ENCODE measurements at places on chromosomes 1 and 21.

- no peak for DNase-seq
These were observed 38.1 kb upstream of the SLAMF9 start for GRCh38 chr1:159992161-159992560.

GRCh38 chr1:225347123-225347683 is 80.6 kb downstream of the LBR start:
- no peak for DNase-seq

- no peak for DNase-seq
These were observed 10.3 kb upstream of the ACTL8 start for GRCh38 chr1:17744666-17745478.

- peak; percentile 77 for DNase-seq
These were observed 207.4 kb upstream of the RUNX1 start for GRCh38 chr21:35256468-35256988.

DNA sequence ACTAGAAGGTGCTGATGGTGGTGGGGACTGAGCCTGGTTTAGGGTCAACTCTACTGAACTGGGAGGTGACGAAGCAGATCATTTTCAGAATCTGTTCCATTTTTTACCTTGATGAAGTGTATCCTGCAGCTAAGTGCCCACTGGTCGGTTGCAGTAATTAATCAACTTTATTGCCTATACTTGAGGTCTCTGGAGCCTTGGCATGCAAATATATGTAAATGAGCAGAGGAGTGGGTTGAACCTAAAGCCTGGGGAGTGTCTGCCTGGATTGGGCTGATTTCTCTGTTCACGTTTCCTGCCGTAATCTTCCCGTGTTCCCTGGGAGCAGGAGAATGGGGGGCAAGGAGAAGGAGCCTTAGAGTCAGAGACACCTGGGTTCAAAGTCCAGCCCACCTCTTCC is 286.8 kb downstream of the PTPRU start:
- no peak for DNase-seq

DNA sequence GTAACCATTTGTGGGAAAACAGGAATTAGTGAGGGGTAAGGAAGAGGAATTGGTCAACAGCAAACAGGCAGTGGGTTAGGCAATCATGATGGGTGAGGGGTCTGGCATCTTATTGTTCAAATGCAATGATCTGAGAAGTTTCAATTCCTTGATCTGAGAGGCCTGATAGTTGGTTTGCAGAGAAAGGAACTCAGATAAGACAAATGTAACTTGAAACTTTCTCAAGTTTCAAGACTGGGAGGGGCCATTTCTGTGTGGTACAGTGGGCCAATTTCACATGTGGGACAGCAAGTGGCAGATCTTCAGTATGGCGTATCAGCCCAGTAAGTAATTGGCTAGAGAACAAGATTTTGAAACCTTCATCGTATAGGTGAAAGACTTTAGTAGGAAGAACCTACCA is 102.5 kb downstream of the XPR1 start:
- DNase-seq, result no peak

DNA sequence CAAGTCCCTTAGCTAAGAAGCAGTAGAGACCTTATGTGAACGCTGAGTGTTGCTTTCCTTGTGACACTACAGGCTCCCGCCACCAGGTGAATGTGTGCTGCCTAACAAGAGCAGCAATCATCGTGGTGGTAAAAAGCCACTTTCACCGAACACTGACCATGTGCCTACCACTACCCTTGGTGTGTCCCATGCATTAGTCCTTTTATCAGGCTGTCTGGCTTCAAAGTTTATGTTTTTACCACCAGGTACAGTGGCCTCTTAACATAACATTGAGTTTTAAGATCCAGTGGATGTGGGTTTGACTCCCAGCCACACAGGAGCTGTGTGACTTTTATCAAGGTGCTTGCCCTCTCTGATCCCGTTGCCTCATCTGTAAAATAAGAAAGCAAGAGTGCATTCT is 1.7 kb downstream of the C1QB start:
- DNase-seq, result no peak

DNA sequence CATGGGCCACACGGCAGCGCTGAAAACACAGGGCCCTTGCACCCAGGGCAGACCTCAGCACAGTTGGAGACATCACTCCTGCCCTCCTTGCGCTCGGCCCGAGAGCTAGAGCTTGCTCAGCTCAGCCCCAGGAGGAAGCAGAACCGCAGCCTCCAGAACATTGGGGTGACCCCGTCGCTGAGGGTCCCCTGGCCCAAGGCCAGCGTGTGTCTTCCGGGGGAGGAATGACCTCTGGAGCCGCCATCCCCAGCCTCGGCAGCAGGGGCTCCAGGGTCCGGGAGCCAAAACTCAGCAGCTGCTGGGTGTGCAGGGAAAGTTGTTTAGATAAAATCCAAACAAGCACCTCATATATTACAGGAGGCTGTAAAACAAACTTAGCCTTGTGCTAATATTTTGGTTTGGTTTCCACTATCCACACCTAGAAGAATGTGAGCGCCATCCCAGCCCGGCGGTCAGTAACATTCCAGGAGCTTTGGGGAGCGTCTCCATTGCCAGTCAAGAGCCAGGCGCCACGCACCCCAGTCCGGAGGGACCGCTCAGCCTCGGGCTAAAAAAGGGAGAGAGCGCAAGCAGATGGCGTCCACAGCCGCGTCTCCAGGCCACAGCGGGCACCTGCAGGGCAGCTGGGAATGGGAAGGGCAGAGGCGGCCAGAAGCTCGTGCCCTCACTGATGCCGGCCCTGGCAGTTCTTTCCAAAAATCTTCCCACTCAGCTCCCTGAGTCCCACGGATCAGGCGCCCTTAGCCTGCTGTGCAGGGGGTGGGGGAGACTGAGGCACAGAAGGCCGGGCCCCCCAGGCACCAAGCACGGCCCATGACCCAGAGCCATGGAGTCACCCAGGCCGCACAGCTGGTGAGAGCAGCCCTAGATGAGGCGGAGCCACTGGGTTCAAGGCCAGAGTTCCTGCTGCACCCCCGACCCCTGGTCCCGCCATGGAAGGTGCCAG is 52.0 kb downstream of the SLX9 start:
- no peak for DNase-seq

DNA sequence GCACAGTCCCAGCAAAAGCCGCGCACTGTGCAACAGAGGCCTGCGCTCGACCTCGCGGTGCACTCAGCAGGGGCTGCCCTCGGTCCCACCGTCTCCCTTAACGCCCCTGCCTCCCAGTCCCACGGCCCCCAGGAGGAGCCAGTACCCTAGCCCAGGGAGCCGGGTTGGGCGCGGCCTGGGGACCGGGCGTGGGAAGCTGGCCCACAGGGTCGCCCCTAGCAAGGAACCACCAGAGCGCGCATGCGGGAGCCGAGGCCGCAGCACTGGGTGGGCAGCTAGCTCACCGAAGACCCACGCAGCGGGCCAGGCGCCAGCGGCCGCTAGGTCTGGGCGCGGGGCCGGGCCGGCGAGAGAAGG is 21.6 kb upstream of the ZNF678 start:
- DNase-seq, result no peak

GRCh38 chr1:100383743-100384405 is 31.6 kb downstream of the CDC14A start:
- no peak for DNase-seq

- no peak for DNase-seq
These were observed 40.4 kb downstream of the PHC2 start for GRCh38 chr1:33390542-33390941.

DNA sequence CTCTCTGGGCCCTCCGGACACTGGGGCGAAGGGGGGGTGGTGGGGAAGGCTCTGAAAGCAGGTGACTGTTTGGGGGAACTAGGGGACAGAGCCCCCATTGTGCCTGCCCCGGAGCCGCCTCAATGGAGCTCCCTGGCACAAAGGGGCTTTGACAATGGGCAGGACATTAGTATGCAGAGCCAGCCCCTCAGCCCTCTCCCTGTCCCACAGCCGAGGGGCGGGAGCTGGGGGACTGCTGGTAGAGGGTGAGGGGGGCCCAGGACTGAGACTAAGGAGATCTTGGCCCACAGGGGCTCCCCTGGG is 7.8 kb downstream of the KCNJ10 start:
- DNase-seq, result no peak

DNA sequence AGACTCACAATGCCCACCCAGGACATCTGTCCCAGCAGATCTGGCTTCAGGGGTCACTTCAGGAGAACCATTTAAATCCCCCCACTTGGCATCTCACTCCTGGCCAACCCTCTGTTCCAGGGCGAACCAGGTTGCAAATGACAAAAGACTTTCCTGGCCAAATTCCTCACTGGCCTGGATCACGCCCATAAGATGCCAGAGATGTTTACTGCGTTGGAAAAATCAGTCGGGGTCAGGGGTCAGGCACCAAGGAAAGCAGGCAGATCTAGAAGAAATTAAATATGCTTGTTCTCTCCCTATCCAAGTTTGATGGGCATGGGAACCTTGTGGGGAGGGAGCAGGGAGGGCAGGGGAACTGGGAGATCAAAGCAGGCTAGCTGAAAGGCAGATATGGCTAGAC is 14.6 kb upstream of the AGTRAP start:
- no peak for DNase-seq

- peak; percentile 4 for DNase-seq
These were observed 92.4 kb upstream of the GPR88 start for GRCh38 chr1:100445565-100445964.

GRCh38 chr1:244450597-244451538 is 841 bp downstream of the ADSS2 start:
- DNase-seq, result peak; percentile 67

DNA sequence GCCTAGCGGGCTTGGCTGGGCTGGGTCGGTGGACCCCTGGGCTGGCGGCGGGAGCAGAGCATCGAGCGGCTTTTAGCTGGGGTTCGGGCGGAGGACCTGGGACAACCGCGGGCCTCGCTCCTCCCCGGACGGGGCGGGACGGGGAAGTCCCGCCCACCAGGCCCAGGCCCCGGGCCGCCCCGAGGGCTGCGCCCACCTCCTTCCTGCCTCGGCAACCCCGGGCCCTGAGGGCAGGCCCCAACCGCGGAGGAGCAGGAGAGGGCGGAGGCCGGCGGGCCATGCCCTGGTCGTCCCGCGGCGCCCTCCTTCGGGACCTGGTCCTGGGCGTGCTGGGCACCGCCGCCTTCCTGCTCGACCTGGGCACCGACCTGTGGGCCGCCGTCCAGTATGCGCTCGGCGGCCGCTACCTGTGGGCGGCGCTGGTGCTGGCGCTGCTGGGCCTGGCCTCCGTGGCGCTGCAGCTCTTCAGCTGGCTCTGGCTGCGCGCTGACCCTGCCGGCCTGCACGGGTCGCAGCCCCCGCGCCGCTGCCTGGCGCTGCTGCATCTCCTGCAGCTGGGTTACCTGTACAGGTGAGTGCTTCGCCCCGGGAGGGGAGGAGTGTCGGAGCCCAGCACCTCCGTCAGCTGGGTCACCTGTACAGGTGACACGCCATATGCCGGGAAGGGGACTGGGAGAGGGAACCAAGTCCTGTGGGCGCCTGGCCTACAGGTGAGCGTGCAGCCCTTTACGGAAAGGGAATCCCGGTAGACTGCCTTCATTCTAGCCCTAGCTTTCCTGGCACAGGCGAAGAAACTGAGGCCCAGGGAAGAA is at the start of gene XKR8:
XKR8 (plus strand) TSS at position 182 of the 812 bp plus-strand sequence; CDS start at position 279, 97 bp downstream.
- peak; percentile 81 for DNase-seq

GRCh38 chr21:46091631-46092025 is 6.3 kb upstream of the COL6A2 start:
- no peak for DNase-seq

- no peak for DNase-seq
These were observed 69.5 kb downstream of the TMPRSS15 start for GRCh38 chr21:18334066-18334465.

- DNase-seq, result no peak
These were observed 70.7 kb upstream of the CAMK1G start for GRCh38 chr1:209512821-209513220.

- peak; percentile 57 for DNase-seq
These were observed 553 bp downstream of the PTGER3 start for GRCh38 chr1:71046891-71047634.

DNA sequence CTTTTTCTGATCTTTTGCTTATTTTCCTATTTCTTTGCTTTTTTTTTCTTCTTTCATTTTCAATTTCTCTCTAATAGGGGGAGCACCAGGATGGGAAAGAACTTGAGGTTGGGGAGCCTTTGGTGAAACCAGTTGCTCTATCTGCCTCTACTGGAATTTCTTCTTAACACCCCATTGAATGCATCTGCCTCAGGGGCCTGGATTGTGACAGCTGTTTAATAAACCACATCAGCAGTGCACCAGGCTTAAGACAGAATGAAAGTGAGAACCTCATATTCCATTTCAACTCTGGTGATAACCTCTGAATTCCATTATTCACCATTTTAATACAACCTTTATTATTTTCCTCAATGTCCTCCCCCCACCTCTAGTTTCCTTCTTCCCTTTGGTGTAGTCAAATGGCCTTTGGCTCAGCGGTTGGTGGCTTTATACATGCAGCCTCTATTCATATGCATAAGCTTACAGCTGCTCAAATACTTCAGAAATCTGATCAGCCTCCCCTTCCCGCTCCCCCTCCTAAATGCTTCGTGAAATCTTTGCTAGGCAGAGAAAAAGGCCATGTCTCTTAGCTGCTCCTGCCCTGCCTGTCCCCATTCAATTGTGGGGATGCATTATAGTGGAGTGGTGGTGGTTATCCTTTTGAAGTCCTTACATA is 537.3 kb upstream of the PLXNA2 start:
- DNase-seq, result peak; percentile 98

GRCh38 chr1:201912832-201913231 is 24.1 kb downstream of the SHISA4 start:
- no peak for DNase-seq

GRCh38 chr1:162292422-162292849 is 84.2 kb downstream of the SPATA46 start:
- DNase-seq, result no peak

GRCh38 chr1:204384636-204385352 is 25.1 kb upstream of the PLEKHA6 start:
- no peak for DNase-seq

GRCh38 chr1:51705035-51705434 is 88.1 kb downstream of the OSBPL9 start:
- DNase-seq, result no peak

DNA sequence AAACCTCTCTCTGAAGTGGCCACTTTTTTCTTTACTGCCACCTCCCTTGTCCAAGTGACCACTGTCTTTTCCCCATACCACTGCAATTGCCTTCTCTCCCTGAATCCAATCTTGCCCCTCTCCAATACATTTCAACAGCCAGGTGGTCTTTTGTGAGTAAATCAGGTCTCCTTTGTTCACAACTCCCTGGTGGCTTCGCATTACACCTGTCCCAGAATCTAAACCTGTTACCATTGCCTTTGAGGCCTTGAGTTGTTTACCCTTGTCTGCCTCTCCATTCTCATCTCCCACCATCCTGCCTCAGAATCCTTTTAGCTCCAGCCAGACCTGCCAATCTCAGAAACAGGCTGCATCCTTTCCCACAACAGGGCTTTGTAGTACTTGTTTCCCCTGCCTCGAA is 21.8 kb upstream of the DYNLT5 start:
- DNase-seq, result no peak

- DNase-seq, result no peak
These were observed 36.1 kb upstream of the PDE4B start for GRCh38 chr1:65756616-65757015.

GRCh38 chr1:27600498-27601175 is 3.3 kb downstream of the AHDC1 start:
- no peak for DNase-seq

- peak; percentile 25 for DNase-seq
These were observed 395 bp upstream of the CSRP1 start for GRCh38 chr1:201507360-201507675.

- DNase-seq, result no peak
These were observed 34.9 kb downstream of the SYF2 start for GRCh38 chr1:25197235-25197975.

GRCh38 chr1:231972111-231972445 is 345.5 kb downstream of the DISC1 start:
- no peak for DNase-seq

- no peak for DNase-seq
These were observed 50.3 kb downstream of the FCER1A start for GRCh38 chr1:159352436-159352835.

All from NCI-H146 (cell line).